Left lung (tissue), 14 donors: ENCODE measurements at places on chromosomes 12 and 14.

DNA sequence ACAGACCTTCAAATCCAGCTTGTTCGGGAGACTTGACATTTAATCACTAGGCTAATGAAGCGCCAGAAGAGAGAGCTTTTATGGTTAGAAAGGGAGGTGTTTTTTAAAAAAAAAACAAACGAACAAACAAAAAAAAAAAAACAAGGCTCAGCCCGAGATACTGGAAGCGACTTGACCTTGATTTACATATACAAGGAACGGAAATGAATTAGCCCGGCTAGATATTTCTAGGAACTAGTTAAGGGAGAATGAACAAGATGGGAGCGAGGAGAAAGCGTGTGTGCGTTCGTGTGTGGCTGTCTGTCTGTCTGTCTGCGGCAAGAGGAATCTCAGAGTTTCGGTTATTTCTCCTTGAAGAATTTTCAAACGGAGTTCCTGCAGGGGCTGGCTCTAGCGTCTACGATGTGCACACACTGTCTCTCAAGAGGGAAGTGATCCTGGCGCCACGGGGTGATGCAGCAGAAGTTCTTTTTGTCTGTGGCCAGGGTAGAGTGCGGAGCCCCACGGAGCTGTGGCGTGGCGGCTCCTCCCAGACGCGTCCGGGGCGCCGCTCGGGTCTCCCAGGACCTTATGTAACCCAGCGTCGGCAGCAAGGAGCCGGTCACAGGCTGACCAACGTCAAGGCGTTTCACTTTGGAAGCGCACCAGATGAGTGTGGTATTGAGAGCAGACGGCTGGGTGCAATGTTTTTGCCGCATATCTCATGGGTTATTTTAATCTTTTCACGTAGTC lies 18.8 kb downstream of the SOCS2 start:
- DNase-seq = peak; percentile 91

DNA sequence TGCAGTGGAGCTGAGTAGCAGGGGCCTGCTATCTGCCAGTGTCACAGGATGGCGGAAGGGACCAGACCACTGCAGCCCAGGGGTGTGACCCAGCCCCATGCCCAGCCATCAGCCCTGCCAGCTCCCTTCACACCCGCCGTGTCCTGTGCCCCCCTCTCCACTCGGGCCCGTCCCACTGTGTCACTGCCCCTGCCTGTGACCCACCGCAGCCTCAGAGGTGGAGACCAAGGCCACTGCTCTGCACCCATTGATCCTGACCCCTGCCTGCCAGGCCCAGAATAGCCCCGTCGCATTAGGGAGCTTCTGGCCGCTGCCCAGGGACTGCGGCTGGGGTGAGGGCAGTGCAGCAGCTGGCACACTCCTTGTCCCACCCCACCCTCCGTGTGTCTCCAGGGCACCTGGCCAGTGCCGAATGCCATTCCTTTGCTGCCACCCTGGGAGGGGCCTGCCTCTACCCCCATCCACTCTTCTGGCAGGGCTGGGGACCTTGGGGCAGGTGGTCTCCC lies 2.1 kb upstream of the CRIP2 start:
- DNase-seq = no peak

- no peak for DNase-seq
Observed at GRCh38 chr14:39488600-39488999, 56.4 kb upstream of the FBXO33 start.

GRCh38 chr12:104670439-104671408 lies 214.0 kb downstream of the CHST11 start:
- DNase-seq = no peak

DNA sequence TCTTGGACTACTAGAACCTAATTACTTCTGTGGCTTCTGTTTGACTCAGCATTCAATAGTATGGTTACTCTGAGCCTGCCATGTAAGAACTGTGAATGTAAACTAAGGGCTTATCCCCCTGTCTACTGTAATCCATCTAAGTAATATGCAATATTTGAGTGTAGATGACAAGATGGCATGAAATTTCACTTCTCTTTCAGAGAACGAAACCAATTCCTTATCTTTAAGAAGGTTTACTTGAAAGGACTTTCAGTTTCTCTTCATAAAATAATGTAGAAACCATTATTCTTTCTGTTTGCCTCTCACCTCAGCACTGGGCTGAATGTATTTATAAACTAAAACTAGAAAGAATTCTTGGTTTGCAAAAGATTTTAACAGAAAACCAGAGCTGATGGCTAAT lies 60.4 kb upstream of the ARID2 start:
- no peak for DNase-seq

GRCh38 chr14:105817971-105818711 lies 291.8 kb downstream of the TMEM121 start:
- DNase-seq = no peak

DNA sequence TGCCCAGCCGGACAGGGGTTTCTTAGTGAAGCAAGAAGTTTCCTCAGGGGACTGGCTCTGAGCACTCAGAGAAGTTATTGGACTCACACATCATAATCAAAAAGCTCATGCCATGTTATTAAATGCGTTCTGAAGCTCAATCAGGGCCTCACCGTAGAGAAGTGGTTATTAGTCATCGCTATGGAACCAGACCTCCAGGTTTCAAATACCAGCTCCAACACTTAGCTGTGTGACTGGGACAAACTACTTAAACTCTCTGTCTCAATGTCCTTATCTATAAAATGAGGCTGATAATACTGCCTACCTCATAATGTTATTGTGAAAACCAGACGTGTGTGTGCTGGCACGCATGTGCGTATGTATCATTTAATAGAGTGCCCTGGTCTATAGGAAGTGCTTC lies 7.3 kb downstream of the STAT6 start:
- no peak for DNase-seq

GRCh38 chr12:93786656-93787397 lies 109.7 kb downstream of the CRADD start:
- no peak for DNase-seq

- no peak for DNase-seq
Observed at GRCh38 chr12:29299633-29300032, 81.3 kb downstream of the ERGIC2 start.
